HT1080 (cell line): ENCODE measurements at places on chromosomes 7 and 10. TPM values are rescaled to one million over a fixed set of nuclear protein-coding genes. Genes with fewer than 3 reads are reported as not detected.
A peak's percentile ranks its signal among the peaks of the same experiment; 100 is the strongest.

RNF148 gene
- 0.18 and 0.43 TPM in 2 replicates for total RNA-seq

LRRC17 gene
- 17.0 and 20.8 TPM in 2 replicates for total RNA-seq

CALML3 gene
- not detected in 2 replicates for total RNA-seq

ODAD2 gene
- 5.3 and 5.6 TPM in 2 replicates for total RNA-seq

AGR2 gene
- total RNA-seq: not detected in 2 replicates

PIK3CG gene
- total RNA-seq: 1.9 and 2.1 TPM in 2 replicates

- no peak for DNase-seq
These were observed 984 bp upstream of the IKZF1 start for GRCh38 chr7:50303335-50304128.

DNA sequence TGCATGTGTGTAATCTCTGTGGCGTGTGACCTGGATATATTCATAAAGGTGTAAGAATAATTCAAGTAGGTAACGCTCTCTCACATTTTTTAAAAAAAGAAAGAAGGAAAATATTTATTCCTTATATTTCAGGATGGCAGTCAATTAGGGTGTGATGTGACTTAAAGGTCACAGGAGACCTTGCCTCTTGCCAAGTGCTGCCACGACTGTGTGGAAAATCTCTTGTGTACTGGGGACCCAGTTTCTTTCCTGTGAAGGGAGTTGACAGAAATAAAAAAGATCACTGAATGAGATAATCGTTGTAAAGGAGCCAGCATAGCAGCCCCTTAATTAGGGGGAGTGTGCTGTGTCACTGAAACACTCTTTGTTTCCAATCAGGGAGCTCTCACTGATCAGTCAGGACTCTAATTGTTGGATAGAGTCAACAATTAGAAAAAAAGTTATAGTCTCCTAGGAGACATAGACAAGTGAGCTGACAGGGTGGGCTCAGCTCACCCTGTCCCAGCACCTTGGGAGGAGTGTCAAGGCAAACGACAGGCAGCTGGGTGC, 31.1 kb downstream of the PTPRE start:
- no peak for DNase-seq

GRCh38 chr7:30212701-30213111, 71.7 kb upstream of the ZNRF2 start:
- DNase-seq: no peak

DNA sequence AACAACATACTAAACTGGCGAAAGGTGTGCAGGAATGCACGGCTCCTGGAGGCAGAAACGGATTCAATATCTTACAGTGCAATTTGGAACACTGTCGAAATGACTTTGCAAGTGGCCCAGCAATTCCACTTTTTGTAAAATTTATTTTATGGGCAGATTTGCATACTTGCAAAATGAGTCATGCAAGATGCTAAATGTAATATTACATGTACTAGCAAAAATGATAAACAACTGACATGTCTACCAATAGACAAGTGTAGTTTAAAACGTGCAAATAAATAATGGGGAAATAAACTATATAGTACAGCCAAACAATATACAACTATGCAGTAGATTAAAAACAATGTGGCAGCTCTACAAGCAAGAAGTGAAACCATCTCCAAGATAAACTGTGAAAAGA, 97.7 kb downstream of the ARHGAP12 start:
- DNase-seq: no peak

DNA sequence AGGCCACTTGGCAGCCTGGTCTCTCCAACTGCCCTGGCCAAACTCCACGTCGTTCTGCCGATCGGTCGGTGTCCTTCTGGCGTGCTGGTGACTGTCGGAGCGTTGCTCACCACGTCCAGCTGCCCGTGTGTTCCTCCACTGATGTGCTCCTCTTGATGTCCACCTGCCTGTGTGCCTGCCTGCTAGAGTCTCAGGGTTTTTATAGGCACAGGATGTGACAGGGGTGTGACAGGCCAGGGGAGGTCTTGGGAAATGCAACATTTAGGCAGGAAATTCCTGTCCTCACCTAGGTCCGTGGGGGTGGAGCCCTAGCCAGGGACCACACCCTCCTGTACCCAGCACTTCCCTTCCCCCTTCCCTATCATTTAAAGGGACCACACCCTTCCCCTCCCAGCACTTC, 25.2 kb upstream of the CFAP46 start:
- DNase-seq: peak; percentile 13

DNA sequence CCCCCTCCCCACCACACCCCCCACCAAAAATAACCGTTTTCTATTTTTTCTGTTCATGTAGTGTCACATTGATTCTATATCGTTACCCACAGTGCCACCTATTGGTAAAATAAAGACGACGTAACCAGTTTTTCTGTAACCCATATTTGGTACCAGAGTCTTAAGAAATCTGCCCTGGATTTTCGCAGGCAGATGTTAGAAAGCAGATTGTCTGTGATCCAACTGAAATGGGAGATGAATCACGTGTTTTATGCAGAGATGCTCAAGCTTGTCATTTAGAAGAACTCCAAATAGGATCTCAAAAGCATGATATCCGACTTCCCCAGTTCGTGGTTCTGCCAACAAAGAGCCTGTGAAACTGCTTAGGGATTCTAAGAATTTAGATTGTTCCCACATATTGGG, 261.1 kb upstream of the CSTF2T start:
- DNase-seq: peak; percentile 14

DNA sequence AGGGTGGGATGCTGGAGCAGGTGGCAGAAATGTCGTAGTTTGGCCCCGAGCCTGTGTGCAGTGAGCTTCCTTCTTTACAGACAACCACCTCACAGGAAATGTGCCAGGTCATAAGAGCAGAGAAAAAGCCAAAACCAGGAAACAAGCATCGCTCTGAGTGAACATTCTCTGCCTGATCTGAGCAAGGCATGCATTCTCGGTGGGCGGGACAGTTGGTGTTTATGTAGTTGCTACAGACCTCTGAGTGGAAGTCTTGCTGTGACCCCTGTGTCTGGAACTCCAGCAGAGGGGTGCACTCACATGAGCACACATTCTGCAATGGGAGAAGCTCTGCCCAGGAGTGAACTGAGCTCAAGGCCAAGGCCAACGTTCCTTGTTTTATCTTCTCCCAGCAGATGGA, 230.1 kb downstream of the TCERG1L start:
- DNase-seq: peak; percentile 21

DNA sequence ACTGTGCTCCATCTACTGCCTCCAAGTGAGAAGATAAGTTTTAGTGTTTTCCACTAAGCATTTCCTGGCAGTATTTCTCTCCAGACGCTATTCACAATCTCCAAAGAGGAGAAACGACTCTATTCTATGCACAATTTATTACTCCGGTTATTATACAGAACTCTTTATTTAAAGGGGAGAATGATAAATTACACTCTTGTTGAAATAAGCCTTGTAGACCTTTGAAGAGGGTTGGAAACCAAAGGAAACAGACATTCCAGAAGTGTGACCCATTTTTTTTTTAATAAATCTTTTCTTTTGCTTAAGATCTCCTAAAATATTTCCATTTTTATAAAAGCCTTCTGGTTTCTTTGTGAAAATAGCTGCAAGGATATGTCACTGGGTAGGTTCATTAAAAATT, 76.1 kb upstream of the HDAC9 start:
- no peak for DNase-seq
